ENCODE measurements at places on chromosomes 4 and X.

- H3K4me1 ChIP-seq = no peaks in the 10 kb centered on the region
- no peaks in the 10 kb centered on the region for H3K27me3 ChIP-seq
- H3K27ac ChIP-seq = no peak overlapping the region
- DNase-seq = no peak
Measured at GRCh38 chr4:78652282-78652876, 100.8 kb downstream of the ANXA3 start.

- no peaks in the 10 kb centered on the region for H3K27me3 ChIP-seq
- no peak for DNase-seq
- no peaks in the 10 kb centered on the region for H3K36me3 ChIP-seq
- peaks cover 21% of the 10 kb centered on the region for H3K4me1 ChIP-seq
Measured at GRCh38 chrX:136272325-136272724, 21.1 kb upstream of the MAP7D3 start.

DNA sequence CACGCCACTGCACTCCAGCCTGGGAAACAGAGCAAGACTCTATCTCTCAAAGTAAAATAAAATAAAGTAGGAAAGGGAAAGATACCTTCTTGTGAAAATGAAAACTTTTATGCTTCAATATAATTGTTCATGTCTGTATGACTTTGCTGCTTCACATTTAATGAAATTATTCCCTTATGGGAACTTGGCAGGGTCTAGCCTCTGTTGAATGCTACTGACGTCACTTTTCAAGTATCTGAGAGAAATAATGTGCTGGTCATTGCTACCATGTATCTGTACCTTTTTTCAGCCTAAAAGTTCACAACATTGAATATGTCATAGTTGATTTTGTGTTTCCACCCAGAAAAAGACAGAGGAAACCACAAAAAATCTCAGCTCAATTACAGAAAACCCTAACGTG is 65.2 kb downstream of the PRDM5 start:
- H3K27me3 ChIP-seq = no peaks in the 10 kb centered on the region
- no peaks in the 10 kb centered on the region for H3K36me3 ChIP-seq
- H3K4me3 ChIP-seq = no peak overlapping the region
- no peak for DNase-seq

- H3K36me3 ChIP-seq = no peaks in the 10 kb centered on the region
- no peaks in the 10 kb centered on the region for H3K27me3 ChIP-seq
- DNase-seq = no peak
- no peak overlapping the region for H3K27ac ChIP-seq
Measured at GRCh38 chr4:120824946-120825345, 97.6 kb downstream of the PRDM5 start.

DNA sequence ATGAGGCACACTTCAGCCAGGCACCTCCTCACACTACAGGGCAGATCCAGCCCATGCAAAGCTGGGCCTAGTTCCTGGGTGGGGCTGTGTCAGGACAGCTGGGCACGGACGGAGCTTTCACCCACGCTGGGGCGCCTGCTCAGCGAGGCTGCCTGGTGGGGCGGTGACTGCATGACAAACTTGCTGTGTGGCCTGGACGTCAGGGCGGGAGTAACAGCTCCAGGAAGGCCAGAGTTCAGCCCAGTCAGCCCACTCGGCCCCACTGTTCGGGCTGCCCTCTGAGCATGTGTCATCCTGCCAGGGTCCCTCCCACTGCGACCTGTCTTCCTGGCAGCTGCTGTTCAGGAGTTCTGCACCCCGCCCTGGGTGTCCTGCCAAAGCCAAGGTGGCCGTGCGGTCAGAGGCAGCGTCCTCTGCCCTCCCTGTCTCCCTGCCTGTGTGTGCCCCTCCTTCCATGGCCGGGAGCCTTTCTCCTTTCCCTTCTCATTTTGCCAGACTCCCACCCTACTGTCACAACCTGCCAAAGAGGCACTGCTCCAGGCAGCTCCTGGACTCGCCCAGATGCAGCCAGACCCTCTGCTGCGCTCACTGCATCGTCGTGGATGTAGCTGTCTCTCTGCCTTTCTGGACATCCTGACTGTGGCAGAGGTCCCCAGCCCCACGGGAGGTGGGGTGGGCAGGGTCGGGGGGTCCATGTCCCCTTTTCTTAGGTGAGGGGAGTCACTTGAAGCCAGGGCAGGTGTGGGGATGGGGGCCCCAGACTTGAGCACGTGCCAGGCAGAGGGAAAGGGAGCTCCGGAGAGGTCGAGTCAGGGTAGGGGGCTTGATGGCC is 33.0 kb upstream of the KIAA0232 start:
- H3K27ac ChIP-seq = peak overlapping the region; percentile 90
- peak; percentile 80 for DNase-seq
- no peaks in the 10 kb centered on the region for H3K27me3 ChIP-seq
- H3K36me3 ChIP-seq = no peaks in the 10 kb centered on the region

- H3K4me3 ChIP-seq = no peak overlapping the region
- H3K4me1 ChIP-seq = no peaks in the 10 kb centered on the region
- H3K36me3 ChIP-seq = no peaks in the 10 kb centered on the region
- no peak for DNase-seq
Measured at GRCh38 chr4:93061826-93062225, 758.1 kb downstream of the GRID2 start.

DNA sequence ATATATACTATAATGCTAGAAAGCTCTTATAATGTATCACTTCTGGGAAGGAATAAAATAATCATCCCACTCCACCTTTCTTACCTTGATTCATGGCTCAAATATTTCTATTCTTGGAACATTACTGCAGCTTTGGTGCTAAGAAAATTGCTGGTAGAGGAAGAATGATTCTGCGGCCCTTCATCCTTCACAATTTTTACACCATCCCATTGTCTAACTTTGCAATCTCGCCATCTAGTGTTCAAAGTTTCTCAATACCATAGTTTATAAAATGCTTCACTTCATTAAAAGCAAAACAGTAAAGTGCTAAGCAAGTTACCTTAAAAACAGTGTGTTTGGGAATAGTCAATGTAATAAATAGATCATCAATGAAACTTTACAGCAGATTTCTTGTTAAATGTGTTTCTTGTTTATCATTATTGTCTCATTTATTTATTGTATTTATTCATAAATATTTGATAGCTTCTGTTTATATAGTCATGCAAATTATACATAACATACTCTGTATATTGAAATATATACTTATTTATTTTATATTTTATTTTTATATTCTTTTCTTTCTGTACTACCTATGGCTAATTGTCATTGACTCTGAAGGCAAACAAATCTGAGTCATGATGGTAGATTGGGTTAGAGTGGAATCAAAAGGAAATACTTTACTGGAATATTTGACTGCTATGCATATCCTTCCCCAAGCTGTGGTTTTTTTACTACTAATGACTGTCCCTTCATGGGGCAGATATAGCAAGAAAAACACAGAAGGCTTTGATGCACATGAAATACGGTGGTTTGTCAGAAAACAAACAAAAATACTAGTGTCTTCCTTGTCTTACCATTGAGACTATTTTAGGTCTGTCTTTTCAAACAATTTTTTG is 390.7 kb downstream of the MAPK10 start:
- no peaks in the 10 kb centered on the region for H3K4me1 ChIP-seq
- no peaks in the 10 kb centered on the region for H3K36me3 ChIP-seq
- DNase-seq = no peak
- no peaks in the 10 kb centered on the region for H3K27me3 ChIP-seq

DNA sequence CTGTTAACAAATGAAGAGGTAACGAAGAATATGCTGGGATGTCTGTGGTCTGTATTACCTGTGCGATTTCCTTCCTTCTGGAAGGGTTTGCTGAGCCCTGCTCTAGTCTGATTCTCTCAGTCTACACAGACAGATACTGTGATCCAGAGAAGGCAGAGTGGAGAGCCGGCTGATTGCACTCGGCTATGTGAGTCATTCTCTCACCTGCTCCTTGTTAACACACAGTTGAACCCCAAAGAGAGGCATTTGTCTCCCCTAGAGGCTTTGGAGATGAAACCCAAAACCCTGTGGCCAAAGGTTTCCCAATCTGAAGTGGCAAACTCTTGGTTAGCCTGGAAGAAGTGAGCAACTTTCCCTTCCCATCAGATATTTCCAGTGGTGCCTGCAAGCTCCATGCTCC is 78.1 kb upstream of the GPC4 start:
- no peaks in the 10 kb centered on the region for H3K27me3 ChIP-seq
- H3K4me3 ChIP-seq = no peak overlapping the region
- no peaks in the 10 kb centered on the region for H3K4me1 ChIP-seq
- DNase-seq = no peak
- no peak overlapping the region for H3K27ac ChIP-seq
- H3K36me3 ChIP-seq = no peaks in the 10 kb centered on the region

DNA sequence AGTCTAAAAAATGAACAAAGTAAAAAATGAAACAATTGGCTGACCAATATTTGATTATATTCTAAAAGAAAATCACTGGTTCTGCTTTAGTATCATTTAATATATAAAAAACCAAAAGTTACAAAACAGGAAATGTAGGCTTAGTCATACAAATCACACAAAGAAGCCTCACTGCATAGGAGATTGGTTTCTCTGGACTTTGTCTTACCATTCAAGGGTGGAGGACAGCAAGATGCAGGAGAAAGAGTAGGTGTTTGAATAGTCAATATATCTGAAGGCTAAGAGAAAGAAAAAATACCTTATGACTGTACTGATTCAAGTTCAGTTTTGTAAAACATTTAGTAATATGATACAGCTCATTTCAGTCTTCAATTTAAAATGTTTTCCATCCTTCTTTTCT is 28.6 kb upstream of the TAF9B start:
- no peak for DNase-seq
- H3K27me3 ChIP-seq = no peaks in the 10 kb centered on the region
- H3K27ac ChIP-seq = no peak overlapping the region
- no peak overlapping the region for H3K4me3 ChIP-seq
- no peaks in the 10 kb centered on the region for H3K36me3 ChIP-seq
- no peaks in the 10 kb centered on the region for H3K4me1 ChIP-seq

DNA sequence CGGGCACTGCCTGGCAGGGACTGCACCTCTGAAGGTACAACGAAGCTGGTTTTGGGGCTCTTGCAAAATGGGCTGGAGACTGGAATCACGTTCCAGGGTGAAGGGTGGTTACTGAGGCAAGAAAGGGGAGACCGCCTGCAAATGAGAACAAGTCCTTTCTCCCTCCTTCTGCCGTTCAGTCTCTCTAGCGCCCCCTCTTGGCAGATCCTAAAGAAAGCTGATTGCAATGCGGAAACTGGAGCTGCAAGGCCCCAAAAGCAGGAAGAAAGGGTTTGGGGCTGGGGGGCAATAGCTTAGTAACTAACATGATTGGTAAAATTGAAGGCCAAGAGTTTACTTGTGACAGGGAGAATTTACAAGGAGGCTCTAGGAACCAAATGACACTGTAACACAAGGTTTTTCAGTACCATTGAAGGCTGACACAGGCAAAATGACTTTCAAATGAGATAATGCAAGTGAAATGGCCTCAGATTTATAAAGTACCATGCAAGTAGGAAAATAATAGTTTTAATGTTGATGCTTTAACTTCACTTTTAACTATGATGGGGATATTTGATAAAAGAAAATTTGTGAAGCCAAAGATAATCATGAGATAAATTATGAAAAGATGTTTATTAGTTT is 222.7 kb upstream of the HAND2 start:
- H3K4me3 ChIP-seq = no peak overlapping the region
- H3K27ac ChIP-seq = no peak overlapping the region
- no peaks in the 10 kb centered on the region for H3K4me1 ChIP-seq

DNA sequence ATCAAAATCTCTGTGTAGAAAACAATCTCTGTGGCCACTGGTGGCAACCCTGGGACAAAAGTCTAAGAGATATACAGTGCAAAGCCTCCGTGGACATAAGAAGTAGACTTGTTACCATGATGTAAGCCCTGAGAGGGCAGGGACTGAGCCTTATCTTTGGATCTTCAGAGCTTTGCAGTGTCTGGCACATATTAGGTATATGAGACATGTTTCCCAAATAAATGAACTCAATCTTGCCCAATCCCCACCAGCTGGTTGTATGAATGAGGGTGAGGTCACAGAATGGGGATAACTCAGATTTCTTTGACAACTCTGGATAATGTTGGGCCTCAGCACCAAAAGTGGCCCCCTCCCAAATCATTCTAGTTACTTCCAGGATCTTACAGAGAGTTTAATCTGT is 511.4 kb upstream of the DIPK2B start:
- no peaks in the 10 kb centered on the region for H3K27me3 ChIP-seq
- no peaks in the 10 kb centered on the region for H3K36me3 ChIP-seq
- DNase-seq = no peak
- no peak overlapping the region for H3K4me3 ChIP-seq
- H3K4me1 ChIP-seq = no peaks in the 10 kb centered on the region

GRCh38 chr4:145812919-145813318 is 125.7 kb downstream of the ZNF827 start:
- H3K27me3 ChIP-seq = no peaks in the 10 kb centered on the region
- no peak overlapping the region for H3K4me3 ChIP-seq
- DNase-seq = no peak
- H3K4me1 ChIP-seq = no peaks in the 10 kb centered on the region

DNA sequence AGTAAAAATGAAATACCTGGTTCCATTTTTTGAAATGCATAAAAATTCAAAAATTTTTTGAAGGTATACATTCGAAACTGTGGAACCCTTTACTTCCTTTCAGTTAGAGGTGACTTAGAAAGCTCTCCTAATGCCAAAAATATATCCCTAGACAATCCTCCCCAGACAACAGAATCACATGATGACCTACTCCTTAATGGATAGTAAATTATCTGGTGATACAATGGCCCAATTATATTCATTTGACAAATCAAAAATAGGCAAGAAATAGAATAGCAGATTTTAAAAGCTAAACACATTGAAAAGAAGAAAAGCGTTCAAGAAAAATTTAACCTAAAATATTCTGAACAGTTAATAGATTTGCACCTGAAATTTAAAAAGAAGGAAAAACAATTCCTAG is 3.5 kb upstream of the UGT2A2 start:
- no peaks in the 10 kb centered on the region for H3K27me3 ChIP-seq
- no peak overlapping the region for H3K27ac ChIP-seq
- no peak overlapping the region for H3K4me3 ChIP-seq
- no peaks in the 10 kb centered on the region for H3K4me1 ChIP-seq
- no peak for DNase-seq

DNA sequence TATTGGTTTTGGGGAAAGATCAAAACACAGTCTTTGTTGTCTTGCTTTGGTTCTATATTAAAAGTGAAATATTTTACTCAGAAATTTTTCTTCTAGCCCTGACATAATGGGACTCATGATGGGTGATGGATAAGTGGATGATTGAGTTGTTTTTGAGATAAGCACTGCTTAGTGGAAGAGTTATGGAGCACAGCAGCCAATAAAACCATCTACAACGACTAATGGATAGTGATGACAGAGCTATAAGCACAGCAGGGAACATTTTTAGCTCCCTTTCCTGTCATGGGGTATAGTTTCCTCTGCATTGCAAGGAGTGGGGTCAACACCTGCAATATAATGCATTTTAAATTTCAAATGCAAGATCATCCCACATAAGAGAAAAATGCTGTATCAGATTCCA is 812.4 kb downstream of the STPG2 start:
- no peak for DNase-seq
- H3K36me3 ChIP-seq = no peaks in the 10 kb centered on the region
- no peaks in the 10 kb centered on the region for H3K27me3 ChIP-seq
- H3K27ac ChIP-seq = no peak overlapping the region

DNA sequence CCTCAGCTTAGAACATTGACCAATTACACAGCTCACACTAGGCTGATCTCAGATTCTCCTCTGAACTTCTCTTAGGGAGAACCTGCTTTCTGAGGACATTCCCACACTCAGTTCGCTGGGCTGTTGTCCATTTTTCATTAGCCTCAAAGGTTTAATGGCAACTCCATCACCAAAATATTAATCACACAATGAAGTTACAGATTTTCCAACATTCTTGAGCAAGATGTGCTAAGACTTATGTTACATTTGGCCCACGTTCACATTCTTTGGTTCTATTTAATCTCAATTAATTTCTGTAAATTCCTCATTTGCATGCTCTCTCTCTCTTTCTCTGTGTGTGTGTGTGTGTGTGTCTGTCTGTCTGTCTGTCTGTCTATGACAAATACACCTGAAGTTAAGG is 82.3 kb upstream of the EDNRA start:
- no peaks in the 10 kb centered on the region for H3K36me3 ChIP-seq
- DNase-seq = no peak
- no peaks in the 10 kb centered on the region for H3K27me3 ChIP-seq
- no peak overlapping the region for H3K4me3 ChIP-seq

Measured in liver (tissue), 10 donors.